ENCODE measurements at places on chromosomes 16 and 17.

- no peak for DNase-seq
These were observed 3.8 kb upstream of the SAMD14 start for GRCh38 chr17:50133769-50134099.

DNA sequence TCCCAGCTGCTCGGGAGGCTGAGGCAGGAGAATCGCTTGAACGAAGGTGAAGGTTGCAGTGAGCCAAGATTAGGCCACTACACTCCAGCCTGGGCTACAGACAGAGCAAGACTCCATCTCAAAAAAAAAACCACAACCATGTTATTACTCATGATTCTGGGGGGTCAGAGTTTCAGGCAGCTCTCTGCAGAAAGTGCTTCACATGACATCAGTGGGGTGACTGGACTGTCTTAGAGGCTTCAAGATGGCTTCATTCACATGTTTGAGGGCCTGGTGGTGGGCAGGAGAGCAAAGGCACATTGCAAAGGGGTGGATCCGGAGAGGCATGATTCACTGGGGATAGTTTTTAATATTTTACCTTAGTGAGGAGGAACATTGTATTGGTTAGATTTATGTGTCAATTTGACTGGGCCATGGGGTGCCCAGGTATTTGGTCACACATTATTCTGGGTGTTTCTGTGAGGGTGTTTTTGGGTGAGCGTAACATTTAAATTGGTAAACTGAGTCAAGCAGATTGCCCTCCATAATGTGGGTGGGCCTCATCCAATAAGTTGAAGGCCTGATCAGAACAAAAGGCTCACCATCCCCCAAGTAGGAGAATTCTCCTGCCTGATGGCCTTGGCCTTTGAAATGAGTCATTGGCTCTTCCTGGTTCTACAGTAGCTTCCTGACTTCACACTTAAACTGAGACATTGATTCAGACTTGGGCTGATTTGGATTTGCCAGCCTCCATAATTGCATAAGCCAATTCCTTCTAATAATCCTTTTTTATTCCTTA is 109.8 kb downstream of the GOSR1 start:
- peak; percentile 7 for DNase-seq

DNA sequence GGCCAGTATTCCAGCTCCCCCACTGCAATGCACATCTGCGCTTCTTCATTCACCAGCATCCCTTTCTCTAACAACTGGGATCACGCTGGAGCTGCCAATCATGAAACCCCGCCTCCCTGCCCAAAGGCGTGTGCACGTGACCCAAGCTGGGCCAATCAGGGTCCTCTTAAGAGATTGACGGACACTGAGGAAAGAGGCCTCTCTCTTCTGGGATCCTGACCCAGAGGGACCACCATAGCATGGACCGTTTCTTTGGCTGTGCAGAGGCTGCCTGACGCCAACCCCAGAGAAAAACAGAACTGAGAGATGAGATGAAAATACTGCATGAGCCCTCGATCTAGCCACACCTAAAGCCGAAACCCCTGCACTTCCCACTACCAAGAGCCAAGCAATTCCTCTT is 32.0 kb downstream of the COTL1 start:
- peak; percentile 35 for DNase-seq

DNA sequence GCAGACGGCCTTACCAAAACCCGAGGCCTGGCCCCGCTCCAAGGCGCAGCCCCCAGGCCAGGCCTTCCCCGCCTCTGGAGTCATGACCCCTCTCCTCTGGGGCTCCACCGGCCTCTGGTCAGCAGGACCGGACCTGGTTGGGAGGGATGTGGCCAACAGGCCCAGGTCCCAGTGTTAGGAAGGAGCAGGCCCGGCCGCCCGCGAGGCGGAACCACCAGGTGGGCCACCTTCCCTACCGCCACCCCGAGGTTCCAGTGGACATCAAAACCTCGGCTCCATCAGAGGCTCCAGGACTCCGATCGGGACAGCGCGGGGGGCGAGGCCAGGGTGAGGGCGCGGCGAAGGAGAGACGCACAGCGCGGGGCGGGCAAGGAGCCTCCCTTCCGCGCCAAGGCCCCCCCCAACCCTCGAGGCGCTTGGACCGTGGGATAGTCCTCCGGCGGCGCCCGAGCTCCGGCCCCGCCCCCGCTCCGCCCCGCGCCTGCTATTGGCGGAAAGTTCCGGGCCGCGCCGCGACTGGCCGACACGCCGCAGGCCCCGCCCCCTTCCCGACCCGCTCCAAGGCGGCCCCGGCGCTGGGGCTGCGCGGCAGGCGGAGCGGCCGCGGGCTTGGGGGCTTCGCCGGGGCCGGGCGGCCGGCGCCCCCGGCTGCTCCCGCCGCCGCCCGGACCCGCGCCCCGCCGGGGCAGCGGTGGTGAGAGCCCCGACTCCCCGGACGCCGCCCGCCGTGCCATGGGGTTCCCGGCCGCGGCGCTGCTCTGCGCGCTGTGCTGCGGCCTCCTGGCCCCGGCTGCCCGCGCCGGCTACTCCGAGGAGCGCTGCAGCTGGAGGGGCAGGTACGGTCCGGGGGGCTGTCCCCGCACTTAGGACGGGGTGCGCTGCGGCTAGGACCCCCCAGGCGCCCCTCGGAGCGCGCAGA is at the start of gene METRN:
Gene METRN, plus strand, starts transcription at position 561 of the 919 bp plus-strand sequence. Its CDS starts 172 bp downstream, at position 733.
- DNase-seq, result peak; percentile 87

- DNase-seq, result no peak
These were observed 219.9 kb downstream of the C16orf78 start for GRCh38 chr16:49593424-49594040.

DNA sequence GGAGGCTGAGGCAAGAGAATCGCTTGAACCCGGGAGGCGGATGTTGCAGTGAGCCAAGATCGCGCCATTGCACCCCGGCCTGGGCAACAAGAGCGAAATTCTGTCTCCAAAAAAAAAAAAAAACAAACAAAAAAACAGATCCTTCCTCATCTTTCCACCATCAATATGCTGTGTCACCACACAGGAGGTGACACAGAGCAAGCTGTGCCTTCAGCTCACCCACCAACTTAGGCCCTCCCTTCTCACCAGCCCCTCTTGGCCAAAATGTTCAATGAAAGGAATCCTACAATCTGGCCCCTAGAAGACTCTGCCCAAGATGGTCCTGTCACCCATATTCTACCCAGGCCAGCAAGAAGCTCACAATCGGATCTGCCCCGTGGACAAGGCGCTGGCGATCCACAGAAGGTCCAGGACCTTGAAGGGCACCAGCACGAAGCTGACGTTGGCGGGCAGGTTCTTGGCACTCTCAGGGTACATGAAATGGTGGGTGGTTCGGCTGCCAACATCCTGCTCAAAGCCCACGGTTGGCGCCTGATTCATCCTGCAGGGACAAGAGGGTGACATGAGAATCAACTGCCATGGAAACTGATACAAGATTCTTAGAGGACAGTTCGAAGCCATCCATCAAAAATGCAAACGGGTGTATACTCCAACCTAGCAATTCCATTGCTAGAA is 41.4 kb downstream of the DDX19A start:
- no peak for DNase-seq

DNA sequence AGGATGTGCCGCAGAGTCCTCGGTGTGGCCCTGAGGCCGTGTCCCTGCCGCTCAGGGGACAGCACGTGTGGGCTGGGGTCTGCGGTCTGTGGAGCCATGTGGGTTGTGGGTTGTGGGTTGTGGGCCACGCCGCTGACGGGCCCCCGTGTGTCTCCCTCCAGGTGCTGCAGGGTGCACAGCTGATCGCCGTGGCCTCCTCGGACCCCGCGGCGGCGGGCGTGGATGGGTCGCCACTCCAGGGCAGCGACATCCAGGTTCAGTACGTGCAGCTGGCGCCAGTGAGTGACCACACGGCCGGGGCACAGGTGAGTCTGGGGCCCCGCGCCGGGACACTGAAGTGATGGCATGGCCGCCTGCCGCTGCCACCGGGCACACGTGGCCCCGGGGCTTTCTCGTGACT is 120.7 kb downstream of the BANP start:
- DNase-seq, result no peak

DNA sequence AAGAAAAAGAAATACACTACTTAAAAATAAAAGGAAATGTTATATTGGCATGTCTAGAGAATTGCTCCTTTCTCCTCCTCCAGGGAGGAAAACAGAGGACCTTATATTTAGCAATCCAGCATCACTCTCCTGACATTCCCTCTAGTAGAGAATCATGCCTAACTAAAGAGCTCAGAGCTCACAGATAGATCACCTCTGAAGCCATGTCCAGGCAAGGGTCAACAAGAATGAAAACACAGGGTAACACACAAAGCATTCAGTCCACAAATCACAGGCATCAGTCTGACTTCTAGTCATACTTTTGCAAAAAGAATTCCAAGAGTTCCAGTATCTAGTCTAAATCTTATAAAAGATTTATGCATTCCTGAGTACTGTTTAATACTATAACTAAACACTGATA is 4.4 kb upstream of the HASPIN start:
- no peak for DNase-seq

- DNase-seq, result no peak
These were observed 12.9 kb upstream of the MEIOB start for GRCh38 chr16:1884889-1885288.

- DNase-seq, result no peak
These were observed 16.3 kb downstream of the ITGAD start for GRCh38 chr16:31409433-31409832.

DNA sequence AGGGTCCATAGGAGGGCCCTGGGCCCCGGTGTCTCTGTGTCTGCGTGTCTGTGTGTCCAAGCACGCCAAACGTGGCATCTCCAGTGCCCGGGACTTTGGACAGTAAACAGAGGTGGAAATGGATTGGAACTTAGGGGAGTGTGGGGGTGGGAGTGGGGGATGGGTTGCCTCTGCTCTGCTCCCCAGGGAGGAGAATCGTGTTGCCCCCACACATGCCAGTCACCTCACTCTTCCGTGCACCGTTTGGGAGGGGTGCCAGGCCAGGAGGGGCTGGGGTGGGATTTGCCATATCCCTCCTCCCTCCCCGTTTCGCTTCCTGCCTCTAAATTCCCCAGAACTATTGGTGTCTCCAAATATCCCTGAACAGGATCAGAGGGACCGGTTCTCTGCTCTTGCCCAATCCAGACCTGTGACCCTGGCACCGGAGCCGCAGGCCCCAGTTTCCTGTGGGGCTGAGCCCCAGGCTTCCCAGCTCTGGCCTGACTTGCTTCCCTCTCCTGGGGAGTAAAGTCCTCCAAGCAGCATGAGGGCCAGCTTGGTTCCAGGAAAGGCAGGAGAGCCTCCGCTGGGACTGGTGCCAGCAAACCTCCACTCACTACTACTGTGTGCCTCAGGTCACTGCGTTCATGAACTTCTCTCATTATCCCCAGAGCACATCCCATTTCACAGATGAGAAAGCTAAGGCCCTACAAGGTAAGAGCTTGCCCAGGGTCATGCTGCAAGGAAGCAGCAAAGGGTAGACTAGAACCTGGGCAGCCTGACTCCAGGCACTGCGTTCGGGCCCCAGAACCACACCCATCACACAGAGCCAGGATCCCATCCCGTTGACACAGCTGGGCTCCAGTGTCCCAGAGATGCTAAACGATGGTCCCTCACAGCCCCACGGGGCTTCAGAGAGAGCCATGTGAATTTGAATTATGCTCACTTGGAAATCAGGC is at the start of gene ASGR1:
Gene ASGR1, minus strand, starts transcription at position 54 of the 938 bp plus-strand sequence. CDS start 807 bp downstream, outside the sequence.
- no peak for DNase-seq

DNA sequence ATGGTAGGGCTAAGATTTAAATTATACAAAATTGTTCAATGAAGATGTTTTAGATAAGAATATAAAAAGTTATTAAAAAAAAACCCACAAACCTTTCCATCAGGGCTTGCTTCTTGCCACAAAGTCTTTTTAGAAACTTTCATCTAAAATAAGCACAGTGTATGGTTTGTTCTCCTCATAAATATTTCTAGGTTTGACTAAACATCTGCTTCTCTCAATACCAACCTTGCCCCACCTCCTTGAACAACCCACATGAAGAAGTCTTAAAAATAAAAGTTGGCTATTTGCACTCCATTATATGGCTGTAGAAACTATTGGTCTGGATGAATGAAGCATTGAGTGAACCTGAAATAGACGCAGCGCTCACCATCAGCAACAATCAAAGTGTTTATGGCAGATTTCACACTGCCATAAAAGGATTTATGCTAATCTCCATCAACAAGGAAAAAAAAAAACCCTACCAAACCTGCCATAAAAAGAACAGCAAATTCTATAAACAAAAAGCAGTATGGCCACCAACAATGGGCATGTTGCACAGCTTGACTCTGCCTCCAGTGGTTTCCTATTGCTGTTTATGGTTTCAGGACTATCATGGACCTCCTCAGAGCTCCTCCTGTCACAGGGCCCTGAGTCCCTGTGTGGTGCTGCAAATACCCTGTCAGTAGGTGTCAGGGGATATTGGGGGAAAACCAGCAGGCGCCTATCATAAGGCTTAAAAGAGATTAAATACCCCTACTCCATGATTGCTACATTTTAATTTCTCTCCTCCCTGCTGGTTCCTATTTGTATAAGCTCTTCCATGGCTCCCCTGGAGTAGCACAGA is 37.6 kb downstream of the SNX11 start:
- no peak for DNase-seq

GRCh38 chr16:81170824-81171223 is 67.7 kb upstream of the BCO1 start:
- no peak for DNase-seq

DNA sequence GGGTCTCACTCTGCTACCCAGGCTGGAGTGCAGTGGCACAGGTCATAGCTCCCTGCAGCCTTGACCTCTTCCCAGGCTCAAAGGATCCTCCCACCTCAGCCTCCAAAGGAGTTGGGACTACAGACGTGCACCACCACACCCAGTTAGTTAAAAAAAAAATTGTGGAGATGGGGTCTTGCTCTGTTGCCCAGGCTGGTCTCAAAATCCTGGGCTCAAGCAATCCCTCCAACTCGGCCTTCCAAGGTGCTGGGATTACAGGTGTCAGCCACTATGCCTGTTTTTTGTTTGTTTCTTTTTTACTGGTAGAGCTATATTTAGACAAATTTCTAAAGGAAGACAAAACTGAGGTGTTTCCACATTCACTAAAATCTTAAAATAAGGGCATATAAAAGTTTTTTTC is 1.7 kb downstream of the CMTR2 start:
- DNase-seq, result no peak

DNA sequence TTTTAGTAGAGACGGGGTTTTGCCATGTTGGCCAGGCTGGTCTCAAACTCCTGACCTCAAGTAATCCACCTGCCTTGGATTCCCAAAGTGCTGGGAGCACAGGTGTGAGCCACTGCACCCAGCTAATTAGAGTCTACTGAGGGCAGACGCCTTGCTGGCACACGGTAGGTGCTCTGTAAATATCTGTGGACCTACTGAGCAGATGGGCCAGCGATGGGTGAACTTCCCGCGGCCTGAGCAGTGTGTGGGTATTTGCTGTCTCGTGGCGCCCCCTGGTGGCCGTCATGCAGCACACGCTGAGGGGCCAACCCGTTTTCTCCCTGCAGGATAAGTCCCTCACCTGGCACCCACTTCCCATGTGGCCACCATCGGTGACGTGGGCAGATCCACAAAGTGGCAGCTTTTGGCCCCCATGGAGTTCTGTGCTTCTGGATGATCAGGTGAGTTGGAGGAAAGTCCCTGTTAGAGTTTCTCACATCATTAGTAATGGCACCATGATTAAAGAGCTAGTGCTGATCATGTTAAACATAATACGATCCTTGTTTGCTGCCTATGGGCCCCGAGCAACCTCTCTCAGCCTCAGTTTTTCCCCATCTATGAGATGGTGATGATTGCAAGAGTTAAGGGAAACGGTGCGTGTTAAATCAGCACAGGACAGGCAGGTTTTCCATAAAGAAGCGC is 40.7 kb downstream of the ZDHHC7 start:
- DNase-seq, result peak; percentile 17

GRCh38 chr16:4115949-4116318 is 308 bp downstream of the ADCY9 start:
- DNase-seq, result no peak
